ENCODE measurements at places on chromosomes 4 and X.

DNA sequence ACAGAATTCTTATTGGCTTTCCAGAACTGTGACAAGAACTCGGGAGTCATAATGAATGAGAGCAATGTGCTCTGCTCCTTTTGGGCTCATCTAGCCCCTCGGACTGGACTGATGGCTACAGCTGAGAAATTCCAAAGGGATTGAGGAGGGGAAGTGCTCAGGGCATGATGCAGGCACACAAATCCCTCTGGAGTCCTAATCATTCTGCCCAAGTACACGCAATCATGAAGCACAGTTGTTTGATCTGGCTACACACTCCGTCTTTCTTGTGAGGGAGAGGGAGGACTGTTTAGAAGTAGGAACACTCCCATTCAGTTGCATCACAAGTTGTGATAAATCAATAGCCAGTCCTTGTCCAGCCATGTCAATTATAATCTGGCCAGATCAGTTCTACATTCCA lies 237.5 kb downstream of the COL25A1 start:
- no peak for DNase-seq

- no peak for DNase-seq
Observed at GRCh38 chr4:182564724-182565369, 321.6 kb downstream of the TENM3 start.

DNA sequence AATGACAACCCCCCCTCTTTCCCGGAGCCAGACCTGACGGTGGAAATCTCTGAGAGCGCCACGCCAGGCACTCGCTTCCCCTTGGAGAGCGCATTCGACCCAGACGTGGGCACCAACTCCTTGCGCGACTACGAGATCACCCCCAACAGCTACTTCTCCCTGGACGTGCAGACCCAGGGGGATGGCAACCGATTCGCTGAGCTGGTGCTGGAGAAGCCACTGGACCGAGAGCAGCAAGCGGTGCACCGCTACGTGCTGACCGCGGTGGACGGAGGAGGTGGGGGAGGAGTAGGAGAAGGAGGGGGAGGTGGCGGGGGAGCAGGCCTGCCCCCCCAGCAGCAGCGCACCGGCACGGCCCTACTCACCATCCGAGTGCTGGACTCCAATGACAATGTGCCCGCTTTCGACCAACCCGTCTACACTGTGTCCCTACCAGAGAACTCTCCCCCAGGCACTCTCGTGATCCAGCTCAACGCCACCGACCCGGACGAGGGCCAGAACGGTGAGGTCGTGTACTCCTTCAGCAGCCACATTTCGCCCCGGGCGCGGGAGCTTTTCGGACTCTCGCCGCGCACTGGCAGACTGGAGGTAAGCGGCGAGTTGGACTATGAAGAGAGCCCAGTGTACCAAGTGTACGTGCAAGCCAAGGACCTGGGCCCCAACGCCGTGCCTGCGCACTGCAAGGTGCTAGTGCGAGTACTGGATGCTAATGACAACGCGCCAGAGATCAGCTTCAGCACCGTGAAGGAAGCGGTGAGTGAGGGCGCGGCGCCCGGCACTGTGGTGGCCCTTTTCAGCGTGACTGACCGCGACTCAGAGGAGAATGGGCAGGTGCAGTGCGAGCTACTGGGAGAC lies 1.6 kb downstream of the PCDH10 start:
- no peak for DNase-seq

DNA sequence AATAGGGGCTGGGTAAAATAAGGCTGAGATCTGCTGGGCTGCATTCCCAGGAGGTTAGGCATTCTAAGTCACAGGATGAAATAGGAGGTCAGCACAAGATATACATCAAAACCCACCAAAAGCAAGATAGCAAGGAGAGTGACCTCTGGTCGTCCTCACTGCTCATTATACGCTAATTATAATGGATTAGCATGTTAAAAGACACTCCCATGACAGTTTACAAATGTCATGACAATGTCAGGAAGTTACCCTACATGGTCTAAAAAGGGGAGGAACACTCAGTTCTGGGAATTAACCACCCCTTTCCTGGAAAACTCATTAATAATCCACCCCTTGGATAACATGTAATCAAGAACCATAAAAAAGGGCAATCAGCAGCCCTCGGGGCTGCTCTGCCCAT lies 403.6 kb downstream of the KCNIP4 start:
- DNase-seq, result no peak

- DNase-seq, result no peak
Observed at GRCh38 chr4:101420661-101421060, 73.3 kb upstream of the PPP3CA start.

- DNase-seq, result no peak
Observed at GRCh38 chr4:173506597-173507211, 23.3 kb downstream of the HAND2 start.

DNA sequence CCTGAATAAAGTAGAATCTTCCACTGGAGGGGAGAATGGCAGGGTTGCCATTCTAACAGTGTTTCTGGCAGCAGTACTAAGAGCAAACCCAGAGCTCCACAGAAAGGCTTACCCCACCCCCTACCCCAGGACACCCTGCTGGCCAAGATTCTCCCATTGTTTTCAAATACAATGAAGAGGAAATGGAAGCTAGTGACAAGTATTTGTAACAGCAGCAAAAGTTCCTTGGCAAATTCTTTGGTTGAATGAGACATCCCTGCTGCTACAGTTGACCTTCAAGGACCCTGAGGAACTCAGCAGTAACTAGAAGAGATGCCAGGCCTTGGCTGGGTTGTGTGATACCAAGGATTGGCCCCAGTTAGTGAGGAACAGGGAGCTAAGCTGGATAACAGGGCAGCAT lies 124.2 kb upstream of the DGKK start:
- DNase-seq, result no peak

GRCh38 chrX:46554942-46555341 lies 9.7 kb upstream of the ZNF674 start:
- DNase-seq, result no peak

- DNase-seq, result no peak
Observed at GRCh38 chrX:13489454-13489853, 79.9 kb upstream of the EGFL6 start.

GRCh38 chrX:110401135-110401534 lies 42.5 kb downstream of the RTL9 start:
- no peak for DNase-seq

DNA sequence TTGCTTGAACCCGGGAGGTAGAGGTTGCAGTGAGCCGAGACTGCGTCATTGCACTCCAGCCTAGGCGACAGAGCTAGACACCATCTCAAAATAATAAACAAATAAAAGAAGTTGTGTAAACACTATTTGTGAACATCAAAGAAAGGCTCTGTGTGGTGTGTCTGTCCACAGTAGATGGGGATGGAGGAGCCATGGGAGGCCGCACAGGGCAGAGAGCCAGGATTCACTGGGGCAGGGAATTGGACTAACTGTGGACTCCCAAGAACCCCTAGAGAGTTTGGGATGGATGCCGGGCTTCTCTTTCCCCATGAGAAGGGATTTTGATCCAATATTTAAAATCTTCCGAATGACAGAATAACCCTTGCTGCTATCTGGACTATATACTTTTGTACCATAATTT lies 26.5 kb downstream of the TBC1D1 start:
- no peak for DNase-seq

DNA sequence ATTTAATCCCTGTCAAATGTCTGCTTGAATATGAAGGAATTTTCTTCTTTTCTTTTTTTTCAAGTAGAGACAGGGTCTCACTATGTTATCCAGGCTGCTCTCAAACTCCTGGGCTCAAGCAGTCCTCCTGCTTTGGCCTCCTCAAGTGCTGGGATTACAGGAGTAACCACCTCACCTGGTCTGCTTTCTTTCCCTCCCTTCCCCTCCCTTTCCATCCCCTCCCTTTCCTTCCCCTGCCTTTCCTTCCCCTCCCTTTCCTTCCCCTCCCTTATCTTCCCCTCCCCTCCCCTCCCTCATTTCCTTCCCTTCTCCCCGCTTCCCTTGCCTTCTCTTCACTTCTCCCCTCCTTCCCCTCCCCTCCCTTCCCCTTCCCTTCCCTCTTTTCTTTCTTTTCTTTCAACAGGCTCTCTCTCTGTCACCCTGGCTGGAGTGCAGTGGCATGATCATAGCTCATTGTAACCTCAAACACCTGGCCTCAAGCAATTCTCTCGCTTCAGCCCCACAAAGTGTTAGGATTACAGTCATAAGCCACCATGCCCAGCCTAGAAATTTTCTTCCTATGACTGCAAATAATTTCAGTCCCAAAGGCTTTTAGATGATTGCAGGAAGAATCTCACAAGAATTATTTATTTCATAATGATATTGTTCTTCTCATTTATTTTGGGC lies 168.9 kb downstream of the AASDH start:
- DNase-seq, result no peak

- DNase-seq, result no peak
Observed at GRCh38 chr4:186642998-186643397, 80.7 kb downstream of the FAT1 start.

DNA sequence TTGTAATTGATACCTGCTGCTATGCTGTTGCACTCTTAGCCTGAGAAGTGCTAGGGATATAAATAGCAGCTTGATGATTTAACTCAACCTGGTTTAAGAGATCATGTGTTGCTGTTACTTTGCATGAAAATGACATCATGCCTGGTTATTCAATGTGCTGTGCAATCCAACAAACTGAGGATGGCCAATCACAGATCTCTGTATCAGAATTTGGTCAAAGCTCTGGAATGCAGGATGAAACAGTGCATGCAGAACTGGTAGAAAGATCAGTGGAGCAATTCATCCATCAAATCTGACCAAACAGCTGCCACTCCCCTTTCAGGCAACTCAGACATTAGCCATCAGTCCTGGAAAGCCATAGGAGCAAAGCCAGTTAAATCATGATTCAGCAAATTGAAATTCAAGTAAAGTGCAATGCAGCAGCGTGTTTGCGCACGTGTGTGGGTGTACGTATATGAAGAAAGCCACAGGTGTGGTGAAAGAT lies 160.3 kb upstream of the RASGEF1B start:
- no peak for DNase-seq

DNA sequence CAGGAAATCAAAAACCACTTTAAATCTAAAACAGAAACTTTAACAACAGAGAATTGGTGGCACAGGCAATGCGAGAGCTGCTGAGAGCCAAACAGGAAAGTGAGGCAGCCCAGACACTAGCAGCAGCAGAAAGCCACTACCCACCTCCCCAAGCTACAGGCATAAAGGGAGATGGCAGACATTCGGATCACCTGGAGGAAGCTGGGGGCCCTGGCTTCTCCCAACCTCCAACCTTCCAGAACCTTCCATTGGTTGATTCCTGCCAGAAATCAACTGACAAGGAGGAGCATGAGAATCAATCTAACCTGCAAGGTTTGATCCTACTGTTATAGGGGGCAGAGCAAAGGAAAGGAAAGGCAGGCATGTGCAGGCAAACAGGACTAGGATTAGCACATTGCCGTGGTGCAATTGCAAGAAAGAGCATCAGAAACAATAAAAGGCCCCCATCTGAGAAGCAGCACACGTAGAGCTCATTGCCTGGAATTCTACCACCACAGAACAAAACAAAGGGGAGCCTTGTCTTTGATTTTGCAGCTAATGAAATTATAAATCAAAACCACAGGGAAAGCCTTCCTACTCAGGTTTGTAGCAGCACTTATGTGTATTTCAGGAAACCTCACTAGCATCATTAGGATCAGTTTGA lies 427.3 kb upstream of the RASGEF1B start:
- DNase-seq, result no peak

GRCh38 chrX:68498508-68499379 lies at the start of gene YIPF6:
TSS of gene YIPF6 (plus strand) at chrX:68499051. CDS start at chrX:68499067, 16 bp downstream.
- peak; percentile 52 for DNase-seq

DNA sequence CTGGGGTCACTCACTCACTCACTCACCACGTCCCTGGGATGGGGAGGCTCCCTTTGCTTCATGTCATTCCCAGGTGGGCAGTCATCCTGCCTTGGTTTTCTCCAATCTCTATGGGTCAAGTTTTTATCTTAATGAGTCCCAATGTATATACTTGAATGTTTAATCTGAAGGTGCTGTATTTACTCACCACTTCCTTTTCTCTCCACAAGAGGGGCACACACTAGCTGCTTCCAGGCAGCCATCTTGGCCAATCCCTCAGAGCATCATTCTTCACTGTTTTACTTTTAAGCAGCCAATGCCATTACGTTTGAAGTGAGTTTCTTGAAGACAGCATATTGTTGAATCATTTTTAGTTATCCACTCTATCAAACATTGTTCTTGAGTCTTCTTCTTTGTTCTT lies 153.4 kb upstream of the ARSJ start:
- DNase-seq, result no peak
